ENCODE measurements at places on chromosomes 5 and 9.

DNA sequence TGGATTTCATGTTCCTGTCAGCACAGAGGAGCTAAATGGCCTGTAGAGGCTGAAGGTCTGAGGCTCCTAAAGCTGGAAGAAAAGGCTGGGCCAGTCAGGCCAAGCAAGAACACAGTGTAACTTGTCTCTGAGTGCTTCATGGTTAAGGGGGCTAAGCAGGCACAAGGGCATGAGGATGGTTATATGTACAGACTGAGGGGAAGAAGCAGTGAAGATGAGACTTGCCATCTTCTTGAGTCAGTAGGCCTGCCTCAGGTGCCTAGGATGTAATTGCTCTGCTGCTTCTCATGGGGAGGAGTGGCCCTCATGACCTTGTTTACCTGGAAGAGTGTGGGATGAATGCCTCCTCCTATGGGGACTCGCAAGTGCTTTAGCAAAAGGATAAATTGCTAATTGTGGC, 8.7 kb upstream of the PSMD5 start:
- DNase-seq: no peak

GRCh38 chr9:128216781-128217553, 13.8 kb downstream of the DNM1 start:
- DNase-seq: no peak

DNA sequence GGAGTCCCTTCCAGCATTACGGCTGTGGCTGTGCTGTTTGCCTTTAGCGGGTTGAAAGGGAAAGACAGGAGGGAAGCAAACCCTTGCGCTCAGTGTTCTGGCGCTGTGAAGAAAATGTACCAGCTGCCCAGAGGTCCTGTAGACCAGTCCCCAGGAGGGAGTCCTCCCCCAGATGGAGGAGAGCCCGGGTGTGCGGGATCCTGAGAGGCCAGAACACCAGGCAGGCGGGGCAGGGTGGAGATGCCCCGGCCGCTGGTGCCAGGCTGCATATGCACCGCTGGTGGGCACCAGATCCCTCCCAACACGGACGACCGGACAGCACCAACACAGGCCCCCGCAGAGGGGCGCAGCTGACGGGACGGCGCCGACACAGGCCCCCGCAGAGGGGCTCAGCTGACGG, 37.2 kb upstream of the SLC9A3 start:
- no peak for DNase-seq

DNA sequence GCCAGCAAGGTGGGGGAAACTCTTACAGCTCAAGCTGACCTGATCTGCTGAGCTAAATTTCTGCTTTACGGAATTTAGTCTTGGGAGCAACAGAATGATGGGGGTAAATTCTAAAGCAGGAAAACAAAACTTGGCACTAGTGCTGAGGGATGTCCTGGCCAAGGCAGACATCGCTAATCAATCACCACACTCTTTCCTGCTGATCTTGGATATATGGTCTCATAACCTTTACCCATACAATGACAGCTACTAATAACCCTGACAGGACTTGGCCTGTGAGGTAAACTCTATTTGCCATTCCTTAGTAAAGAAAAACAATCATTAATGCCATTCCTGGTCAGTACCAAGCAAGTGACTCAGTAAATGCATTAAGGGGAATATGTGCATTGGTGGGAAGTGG, 51.5 kb downstream of the PPARGC1B start:
- no peak for DNase-seq

- DNase-seq: no peak
Measured at GRCh38 chr5:181189363-181189961, 15.5 kb downstream of the TRIM7 start.

DNA sequence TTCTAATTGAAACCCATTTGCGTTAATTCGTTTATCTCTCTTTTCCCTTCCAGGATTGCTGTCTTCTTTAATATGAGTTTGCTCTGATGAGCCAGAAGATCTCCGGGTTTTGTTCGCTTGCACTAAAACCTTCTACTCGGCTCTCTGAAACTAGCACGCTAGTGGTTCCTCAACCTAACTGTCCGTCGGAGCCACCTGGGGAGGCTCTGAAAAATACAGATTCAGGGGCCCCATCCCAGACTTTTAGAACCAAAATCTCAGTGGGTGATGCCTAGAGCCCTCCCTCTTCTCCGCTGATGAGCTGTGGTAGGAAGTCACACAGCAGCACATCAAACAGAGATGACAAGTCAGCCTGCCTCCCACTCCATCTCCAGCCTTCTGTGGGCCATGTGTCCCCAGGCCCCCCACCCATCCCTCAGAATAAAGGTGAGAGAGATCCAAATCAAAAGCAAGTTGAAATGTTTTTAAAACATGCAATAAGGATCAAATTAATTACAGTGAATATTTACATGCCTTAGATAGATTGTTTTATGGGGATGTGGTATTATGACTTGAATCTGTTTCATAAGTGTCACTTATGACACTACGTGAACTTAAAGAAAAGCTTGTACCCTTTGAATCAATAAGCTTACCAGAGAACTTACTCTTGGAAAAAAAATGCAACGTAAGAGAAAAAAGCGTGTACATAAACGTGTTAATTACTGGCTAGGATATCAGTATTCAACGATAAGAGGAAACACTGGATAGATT, 16.4 kb downstream of the FCN2 start:
- DNase-seq: no peak

GRCh38 chr9:108444400-108445358, 411.1 kb downstream of the ACTL7B start:
- DNase-seq: peak; percentile 4

DNA sequence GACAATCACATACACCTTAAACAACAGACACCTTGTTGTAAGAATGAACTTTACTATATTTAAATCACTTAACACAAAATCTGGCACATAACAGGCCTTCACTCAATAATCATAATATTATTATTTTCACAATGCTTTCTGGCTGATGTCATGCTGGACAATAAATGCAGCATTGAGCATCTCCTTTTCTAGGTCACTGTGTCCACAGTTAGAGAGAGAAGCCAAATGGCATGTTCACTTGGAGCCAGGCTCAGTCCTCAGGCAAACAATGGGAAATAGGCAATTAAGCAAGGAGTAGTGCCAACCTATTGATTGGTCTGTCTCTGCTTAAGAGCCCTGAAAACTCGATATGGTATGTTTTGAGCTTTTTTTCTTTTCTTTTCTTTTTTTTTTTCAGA, 50.6 kb upstream of the KLF4 start:
- no peak for DNase-seq

GRCh38 chr9:94611638-94612068, 18.0 kb upstream of the FBP2 start:
- DNase-seq: no peak

DNA sequence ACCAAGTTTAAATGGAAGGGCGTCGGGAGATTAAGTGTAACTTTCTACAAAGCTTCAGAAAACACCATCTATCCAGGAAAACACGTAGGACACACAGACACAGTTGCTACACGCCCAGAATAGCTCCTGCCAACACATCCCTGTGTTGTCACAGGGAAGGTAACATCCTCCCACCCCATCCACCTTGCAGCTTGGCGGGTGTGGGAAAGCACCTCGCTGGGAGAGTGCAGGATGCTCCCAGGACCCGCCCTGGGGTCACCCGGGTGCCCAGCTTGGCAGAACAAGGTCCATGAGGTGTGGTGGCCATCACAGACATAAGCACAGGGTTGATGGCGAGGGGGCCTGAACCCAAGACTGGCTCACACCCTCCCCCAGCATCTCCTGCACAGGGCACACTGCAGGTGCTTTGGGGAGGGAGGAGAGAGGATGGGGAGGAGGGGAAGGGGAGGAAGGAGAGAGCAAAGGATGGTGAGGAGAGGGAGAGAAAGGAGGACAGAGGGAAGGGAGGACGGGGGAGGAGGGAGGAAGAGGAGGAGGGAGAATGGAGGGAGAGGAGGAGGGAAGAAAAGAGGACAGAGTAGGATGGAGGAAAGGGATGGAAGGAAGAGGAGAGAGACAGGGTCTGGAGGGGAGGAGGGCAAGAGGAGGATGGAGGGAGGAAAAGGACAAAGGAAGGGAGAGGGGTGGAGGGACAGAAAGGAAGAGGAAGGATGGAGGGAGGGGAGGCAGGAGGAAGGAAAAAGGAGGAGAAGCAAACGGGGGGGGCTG, 37.2 kb downstream of the GOLM1 start:
- no peak for DNase-seq

GRCh38 chr5:71790433-71790832, 71.4 kb downstream of the CARTPT start:
- DNase-seq: no peak

GRCh38 chr9:77495834-77496671, 152.1 kb downstream of the GNA14 start:
- no peak for DNase-seq

DNA sequence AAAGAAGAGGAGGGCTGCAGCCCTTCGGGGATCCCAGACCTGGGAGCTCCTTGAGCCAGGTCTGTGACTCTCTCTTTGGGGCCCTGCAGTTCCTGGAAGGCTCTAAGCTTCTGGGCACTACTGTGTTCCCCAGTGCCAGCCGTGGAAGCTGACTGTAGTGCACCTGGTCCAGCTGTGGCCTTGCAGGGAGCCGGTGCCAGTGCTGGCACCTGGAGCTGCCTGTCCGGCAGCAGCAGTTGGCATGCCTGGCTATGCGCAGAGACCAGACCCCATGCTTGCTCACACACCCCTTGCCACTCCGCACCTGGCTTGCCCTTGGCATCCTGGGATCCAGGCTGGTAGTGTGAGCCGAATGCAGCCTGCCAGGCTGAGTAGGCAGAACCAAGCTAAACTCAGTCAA, 91.0 kb upstream of the PUM3 start:
- DNase-seq: no peak

GRCh38 chr9:91785447-91785842, 164.6 kb downstream of the ROR2 start:
- no peak for DNase-seq

DNA sequence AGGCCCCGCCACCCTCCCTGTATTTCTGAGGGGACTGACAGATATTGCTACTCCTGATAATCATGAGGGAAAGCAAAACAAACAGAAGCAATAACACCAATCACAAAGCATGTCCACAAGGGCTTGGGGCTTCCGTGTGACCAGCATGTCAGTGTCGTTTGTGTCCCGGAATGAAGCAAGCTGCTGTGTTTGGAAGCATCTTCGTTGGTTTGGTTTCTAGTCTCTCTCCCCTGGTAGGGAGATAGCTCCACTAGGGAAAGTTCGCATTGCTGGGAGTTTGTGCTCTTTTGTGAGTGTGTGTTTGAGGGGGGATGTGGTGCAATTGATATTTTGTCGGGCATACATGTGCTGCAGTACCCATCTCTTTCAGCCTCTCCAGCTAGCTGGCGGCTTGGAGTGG, 1.4 kb downstream of the GRIA1 start:
- DNase-seq: no peak

DNA sequence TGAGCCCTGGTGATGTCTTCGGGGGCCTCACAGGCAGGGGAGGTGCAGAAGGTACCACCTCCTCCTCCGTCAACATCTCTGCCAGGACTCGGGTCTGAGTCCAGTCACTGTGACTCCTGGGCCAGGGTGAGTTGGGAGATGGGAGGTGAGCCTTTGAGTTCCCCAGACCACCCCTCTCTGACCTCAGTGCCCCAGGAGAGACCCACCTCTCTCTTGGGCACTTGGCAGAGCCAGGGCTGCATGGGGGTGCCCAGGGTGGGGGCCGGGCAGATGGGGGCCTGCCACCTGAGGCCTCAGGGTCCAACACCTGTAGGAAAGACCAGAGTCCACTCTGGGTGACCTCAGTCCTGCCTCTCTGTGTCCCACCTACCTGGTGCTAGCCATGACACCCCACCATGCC, 6.8 kb downstream of the KIF12 start:
- no peak for DNase-seq

DNA sequence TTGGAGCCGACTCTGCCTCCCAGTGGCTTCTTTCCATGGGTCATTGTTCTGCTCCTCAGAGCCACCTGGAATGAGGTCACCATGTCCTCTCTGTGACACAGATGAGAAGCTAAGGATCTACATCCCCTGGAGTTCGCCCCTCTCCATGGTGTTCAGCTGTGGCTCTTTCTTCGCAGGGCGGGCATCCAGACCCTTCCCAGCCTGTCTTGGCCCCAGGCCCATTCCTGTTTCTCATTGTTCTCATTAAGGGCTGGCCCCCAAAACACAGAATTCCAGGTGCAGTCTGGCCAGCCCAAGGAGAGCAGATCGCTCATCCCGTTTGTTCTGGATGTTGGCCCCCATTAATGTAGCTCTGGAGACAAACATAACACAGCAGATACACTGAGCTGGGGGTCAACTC, 66.4 kb upstream of the COL15A1 start:
- no peak for DNase-seq

DNA sequence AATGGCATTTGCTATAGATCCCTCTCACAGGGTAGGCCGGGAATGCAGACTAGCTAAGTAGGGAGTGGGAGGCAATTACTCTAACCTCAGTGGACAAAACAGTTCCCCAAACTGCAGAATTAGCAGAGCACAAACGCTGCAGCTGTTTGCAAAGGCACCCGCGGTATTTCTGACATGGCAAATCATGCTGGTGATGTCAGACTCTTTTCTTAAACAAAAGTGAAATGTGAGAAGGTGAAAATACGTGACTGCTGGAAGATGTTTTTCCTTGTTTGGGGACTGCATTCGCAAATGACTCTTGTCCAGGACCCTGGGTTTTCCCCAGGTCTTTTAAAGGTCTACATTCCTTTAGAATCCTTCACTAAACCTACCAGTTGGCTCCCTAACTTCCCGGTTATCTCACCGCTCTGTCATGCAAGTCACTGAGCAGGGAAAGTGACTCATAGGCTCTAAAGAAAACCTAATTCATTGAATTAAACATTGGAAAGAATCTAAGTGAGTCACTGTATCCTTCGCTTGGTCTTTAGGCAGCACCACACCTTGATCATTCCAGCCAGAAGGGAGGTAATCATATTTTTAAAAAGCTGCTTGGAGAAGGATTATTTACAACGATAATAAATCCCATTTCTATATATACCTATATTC, 91.5 kb upstream of the DNAH5 start:
- DNase-seq: peak; percentile 28

- DNase-seq: no peak
Measured at GRCh38 chr9:131651599-131651998, 88.3 kb downstream of the RAPGEF1 start.

DNA sequence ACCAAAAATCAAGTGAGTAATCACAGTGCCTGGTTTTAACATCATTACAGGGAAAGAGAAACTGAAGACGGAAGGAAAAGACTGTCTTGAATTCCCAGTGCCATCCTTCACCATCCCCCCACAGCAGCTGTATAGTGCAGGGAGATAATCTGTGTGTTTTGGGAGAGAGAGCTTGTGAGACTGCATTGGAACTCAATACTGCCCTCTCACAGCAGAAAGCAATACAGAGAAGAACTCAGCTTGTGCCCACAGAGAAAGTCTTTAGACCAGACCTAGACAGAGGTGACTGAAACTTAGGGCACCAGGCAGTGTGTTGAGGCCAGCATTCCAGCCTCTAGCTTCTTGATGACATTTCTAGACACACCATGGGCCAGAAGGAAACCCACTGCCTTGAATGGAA, 754.7 kb upstream of the CDH6 start:
- no peak for DNase-seq

GRCh38 chr9:101664453-101664852, 69.7 kb upstream of the PPP3R2 start:
- no peak for DNase-seq

DNA sequence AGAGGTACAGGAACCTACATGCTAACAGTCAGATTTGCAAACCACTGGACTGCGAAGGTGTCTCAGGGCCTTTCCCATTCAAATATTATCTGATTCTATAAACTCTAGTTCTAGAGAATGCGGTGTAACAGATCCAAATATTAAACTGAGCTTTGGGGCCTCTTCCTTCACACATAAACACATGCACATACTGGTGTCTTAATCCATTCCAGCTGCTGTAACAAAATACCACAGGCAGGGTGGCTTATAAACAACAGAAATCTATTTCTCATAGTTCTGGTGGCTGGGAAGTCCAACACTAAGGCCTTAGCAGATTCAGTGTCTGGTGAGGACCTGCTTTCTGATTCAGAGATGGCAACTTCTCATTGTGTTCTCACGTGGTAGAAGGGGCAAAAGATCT, 30.2 kb downstream of the RETREG1 start:
- DNase-seq: no peak
